ENCODE measurements at places on chromosomes 12 and 14.

- H3K27me3 ChIP-seq = no peaks in the 10 kb centered on the region
- no peaks in the 10 kb centered on the region for H3K4me1 ChIP-seq
- H3K4me3 ChIP-seq = no peak within 1 kb of the TSS
- no peaks in the 10 kb centered on the region for H3K36me3 ChIP-seq
- no peak within 1 kb of the TSS for H3K27ac ChIP-seq
These were observed at the start of gene LRRC43 for GRCh38 chr12:122182887-122183587. Gene LRRC43, plus strand, starts transcription at chr12:122183123. Its CDS starts 22 bp downstream, at chr12:122183145.

DNA sequence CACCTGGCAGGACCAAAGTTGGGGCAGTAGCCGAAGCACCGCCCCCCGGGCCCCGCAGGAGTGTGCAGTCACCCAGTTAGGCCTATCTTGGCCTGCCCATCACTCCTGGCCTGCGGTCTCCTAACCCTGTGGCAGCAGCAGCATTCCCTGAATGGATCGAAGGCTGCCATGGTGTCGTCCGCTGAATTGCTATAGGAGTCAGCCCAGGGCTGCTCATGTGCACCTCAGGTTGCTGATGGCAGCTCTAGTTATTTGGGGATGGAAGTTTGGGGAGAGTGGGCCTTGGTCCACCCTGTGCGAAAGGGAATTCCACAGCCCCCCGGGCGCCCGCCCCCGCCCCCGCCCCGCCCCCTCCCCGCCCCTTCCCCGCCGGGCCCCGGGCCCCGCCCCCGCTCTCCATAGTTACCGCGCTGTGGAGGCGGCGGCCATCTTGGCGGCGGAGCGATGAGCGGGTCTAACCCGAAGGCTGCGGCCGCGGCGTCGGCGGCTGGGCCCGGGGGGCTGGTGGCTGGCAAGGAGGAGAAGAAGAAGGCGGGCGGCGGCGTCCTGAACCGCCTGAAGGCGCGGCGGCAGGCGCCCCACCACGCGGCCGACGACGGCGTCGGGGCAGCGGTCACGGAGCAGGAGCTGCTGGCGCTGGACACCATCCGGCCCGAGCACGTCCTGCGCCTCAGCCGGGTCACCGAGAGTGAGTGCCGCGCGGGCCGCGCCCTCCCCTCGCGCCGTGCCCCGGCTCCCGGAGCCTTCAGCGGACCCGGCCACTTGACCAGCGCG is at the start of gene UNC119B:
Gene UNC119B (plus strand): TSS at position 428 of the 774 bp plus-strand sequence. CDS start 17 bp downstream, at position 445.
- H3K27me3 ChIP-seq = no peaks in the 10 kb centered on the region
- peak within 1 kb of the TSS; percentile 90 for H3K4me3 ChIP-seq
- peak; percentile 85 for DNase-seq
- H3K36me3 ChIP-seq = 0 out of 2 replicates have a peak, but pooled peaks cover 3% of the 10 kb centered on the region

GRCh38 chr12:1740161-1740948 is 49.5 kb downstream of the ADIPOR2 start:
- peaks cover 44% of the 10 kb centered on the region for H3K4me1 ChIP-seq
- DNase-seq = no peak
- no peak overlapping the region for H3K4me3 ChIP-seq

GRCh38 chr12:75704664-75705063 is 193.3 kb upstream of the KRR1 start:
- no peaks in the 10 kb centered on the region for H3K36me3 ChIP-seq
- peaks cover 23% of the 10 kb centered on the region for H3K4me1 ChIP-seq
- no peak overlapping the region for H3K4me3 ChIP-seq
- no peak for DNase-seq
- H3K27me3 ChIP-seq = no peaks in the 10 kb centered on the region

- no peak overlapping the region for H3K27ac ChIP-seq
- no peaks in the 10 kb centered on the region for H3K4me1 ChIP-seq
- H3K4me3 ChIP-seq = no peak overlapping the region
- H3K36me3 ChIP-seq = no peaks in the 10 kb centered on the region
These were observed 103.3 kb upstream of the PMCH start for GRCh38 chr12:102300824-102301461.

DNA sequence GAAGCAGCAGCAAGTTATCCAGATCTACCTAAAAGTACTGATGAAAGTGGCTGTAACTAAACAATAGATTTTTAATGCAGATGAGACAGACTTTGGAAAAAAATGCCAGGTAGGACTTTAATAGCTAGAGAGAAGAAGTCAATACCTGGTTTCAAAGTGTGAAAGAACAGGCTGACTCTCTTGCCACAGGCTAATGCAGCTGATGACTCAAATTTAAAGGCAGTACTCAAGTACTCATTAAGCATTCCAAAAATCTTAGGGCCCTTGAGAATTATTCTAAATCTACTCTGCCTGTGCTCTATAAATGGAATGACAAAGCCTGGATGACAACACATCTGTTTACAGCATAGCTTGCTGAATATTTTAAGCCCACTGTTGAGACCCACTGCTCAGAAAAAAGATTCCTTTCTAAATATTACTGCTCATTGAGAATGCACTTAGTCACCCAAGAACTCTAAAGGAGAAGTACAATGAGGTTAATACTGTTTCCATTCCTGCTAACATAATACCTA is 68.6 kb upstream of the SYT1 start:
- H3K4me3 ChIP-seq = no peak overlapping the region
- no peaks in the 10 kb centered on the region for H3K4me1 ChIP-seq
- DNase-seq = no peak
- no peak overlapping the region for H3K27ac ChIP-seq
- no peaks in the 10 kb centered on the region for H3K27me3 ChIP-seq
- H3K36me3 ChIP-seq = no peaks in the 10 kb centered on the region

DNA sequence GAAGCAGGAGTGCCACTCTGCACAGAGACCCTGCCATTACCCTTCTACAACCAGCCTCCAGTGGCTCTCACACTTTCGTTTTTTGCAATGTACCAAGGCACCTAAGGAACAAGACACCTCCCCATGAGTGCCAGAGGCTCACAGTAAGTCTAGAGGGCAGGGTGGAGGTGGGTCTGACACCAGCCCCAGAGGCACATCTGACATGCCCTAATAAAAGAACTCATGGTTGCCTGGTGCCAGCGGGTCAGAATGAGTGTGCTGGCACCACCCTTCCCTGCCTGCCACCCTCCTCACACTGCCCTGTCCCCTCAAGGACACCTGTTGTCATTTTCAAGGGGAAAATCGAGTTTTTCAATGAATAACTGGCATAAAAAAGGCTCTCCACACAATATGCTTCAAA is 161.2 kb downstream of the FOXN3 start:
- no peak for DNase-seq
- no peaks in the 10 kb centered on the region for H3K27me3 ChIP-seq
- H3K27ac ChIP-seq = no peak overlapping the region
- H3K4me3 ChIP-seq = no peak overlapping the region

DNA sequence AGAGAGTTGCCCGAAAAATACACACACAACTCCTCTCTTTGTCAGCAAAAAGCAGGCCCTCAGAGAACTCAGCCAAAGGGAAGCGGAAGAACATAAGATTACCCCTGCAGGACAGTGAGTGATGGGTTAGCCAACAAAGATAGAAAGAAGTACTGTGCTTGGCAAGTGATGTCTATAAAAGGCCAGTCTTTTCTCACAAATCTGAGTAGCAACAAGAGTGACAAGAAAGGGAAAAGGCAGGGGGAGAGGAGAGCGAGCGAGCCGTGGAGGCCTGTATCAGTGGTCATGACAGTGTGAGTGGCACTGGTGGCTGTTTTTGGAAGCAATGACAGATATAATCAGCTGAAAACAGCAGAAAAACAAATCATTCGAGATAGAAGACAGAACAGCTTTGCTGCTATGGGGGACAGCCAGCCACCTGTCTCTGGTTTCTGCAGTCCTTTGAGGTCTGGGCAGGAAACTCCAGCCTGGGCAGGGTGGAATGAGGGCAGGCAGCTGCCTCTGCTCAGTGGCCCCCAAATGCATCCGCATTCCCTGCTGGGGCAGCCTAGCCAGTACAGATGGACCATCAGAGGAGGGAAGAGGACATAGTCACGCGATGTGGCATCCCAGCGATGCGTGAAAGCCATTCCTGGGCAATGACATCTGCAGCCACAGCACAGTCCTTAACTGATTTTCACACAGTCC is 74.7 kb downstream of the TRIM9 start:
- no peak for DNase-seq
- H3K36me3 ChIP-seq = no peaks in the 10 kb centered on the region
- H3K4me1 ChIP-seq = no peaks in the 10 kb centered on the region
- no peak overlapping the region for H3K27ac ChIP-seq

- no peaks in the 10 kb centered on the region for H3K4me1 ChIP-seq
- no peak overlapping the region for H3K4me3 ChIP-seq
- no peak for DNase-seq
- no peaks in the 10 kb centered on the region for H3K27me3 ChIP-seq
These were observed 25.6 kb upstream of the NFYB start for GRCh38 chr12:104163631-104164030.

- peaks cover 1% of the 10 kb centered on the region for H3K4me1 ChIP-seq
- no peaks in the 10 kb centered on the region for H3K36me3 ChIP-seq
- no peak for DNase-seq
- no peak overlapping the region for H3K4me3 ChIP-seq
- H3K27ac ChIP-seq = no peak overlapping the region
These were observed 7.4 kb upstream of the PTGES3 start for GRCh38 chr12:56695327-56696101.

- H3K4me3 ChIP-seq = peak overlapping the region; percentile 52
- H3K27ac ChIP-seq = peak overlapping the region; percentile 99
- H3K27me3 ChIP-seq = no peaks in the 10 kb centered on the region
- H3K4me1 ChIP-seq = peaks cover 65% of the 10 kb centered on the region
- peak; percentile 80 for DNase-seq
These were observed 28.8 kb upstream of the HIGD1C start for GRCh38 chr12:50923361-50924130.

DNA sequence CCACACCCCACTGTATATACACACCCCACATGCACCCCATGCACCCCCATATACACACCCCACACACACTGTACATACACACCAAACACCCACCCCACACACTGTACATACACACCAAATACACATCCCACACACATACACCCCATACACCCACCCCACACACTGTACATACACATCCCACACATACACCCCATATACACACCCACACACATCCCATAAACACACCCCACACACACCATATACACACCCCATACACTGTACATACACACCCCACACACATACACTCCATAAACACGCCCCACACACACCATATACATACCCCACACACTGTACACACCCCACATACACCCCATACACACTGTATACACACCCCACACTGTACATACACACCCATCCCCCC is 82.3 kb downstream of the NOC4L start:
- H3K36me3 ChIP-seq = no peaks in the 10 kb centered on the region
- no peak overlapping the region for H3K27ac ChIP-seq
- no peaks in the 10 kb centered on the region for H3K27me3 ChIP-seq
- H3K4me3 ChIP-seq = no peak overlapping the region

GRCh38 chr12:38905480-38906351 is at the start of gene CPNE8:
Gene CPNE8, minus strand, starts transcription at chr12:38905591. Its CDS starts 57 bp downstream, at chr12:38905534.
- H3K4me3 ChIP-seq = no peak within 1 kb of the TSS
- DNase-seq = no peak
- H3K4me1 ChIP-seq = no peaks in the 10 kb centered on the region
- H3K36me3 ChIP-seq = no peaks in the 10 kb centered on the region
- H3K27ac ChIP-seq = no peak within 1 kb of the TSS

- no peaks in the 10 kb centered on the region for H3K36me3 ChIP-seq
- no peaks in the 10 kb centered on the region for H3K27me3 ChIP-seq
- no peak for DNase-seq
- no peak overlapping the region for H3K27ac ChIP-seq
These were observed 18.7 kb downstream of the NPC2 start for GRCh38 chr14:74474376-74474775.

- no peaks in the 10 kb centered on the region for H3K36me3 ChIP-seq
- H3K4me1 ChIP-seq = no peaks in the 10 kb centered on the region
- H3K27me3 ChIP-seq = no peaks in the 10 kb centered on the region
- DNase-seq = no peak
These were observed 391.4 kb upstream of the SYT1 start for GRCh38 chr12:78473136-78473535.

DNA sequence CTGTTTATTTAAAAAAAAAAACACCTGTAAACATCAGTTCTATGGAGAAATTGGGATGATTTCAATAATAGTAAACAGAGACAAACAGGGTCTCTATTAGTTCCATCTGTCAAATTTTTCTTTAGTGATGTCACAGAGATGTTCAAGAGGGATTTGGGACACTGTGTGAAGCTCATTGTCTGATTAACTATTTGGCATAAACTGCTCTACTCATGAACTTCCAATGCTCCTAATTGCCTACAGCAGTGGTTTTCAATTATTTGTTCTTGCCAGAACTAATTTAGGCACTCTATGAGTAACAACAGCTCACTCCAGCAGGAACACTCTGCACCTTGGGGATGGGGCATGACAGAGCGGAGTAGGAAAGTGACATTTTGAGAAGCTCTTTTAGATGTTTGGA is 250.1 kb upstream of the PRKD1 start:
- no peaks in the 10 kb centered on the region for H3K27me3 ChIP-seq
- H3K4me3 ChIP-seq = no peak overlapping the region
- DNase-seq = no peak
- no peak overlapping the region for H3K27ac ChIP-seq
- H3K4me1 ChIP-seq = no peaks in the 10 kb centered on the region
- H3K36me3 ChIP-seq = no peaks in the 10 kb centered on the region

- H3K27me3 ChIP-seq = no peaks in the 10 kb centered on the region
- 0 out of 2 replicates have a peak, but pooled peaks cover 3% of the 10 kb centered on the region for H3K36me3 ChIP-seq
- no peak within 1 kb of the TSS for H3K27ac ChIP-seq
- no peak within 1 kb of the TSS for H3K4me3 ChIP-seq
These were observed at the start of gene SLC39A5 for GRCh38 chr12:56229916-56230431. Gene SLC39A5, plus strand, starts transcription at chr12:56230051. Its CDS starts 1,224 bp downstream, at chr12:56231275.

GRCh38 chr12:75979181-75979580 is 52.4 kb downstream of the PHLDA1 start:
- H3K27ac ChIP-seq = no peak overlapping the region
- H3K4me3 ChIP-seq = no peak overlapping the region
- no peaks in the 10 kb centered on the region for H3K36me3 ChIP-seq
- peaks cover 12% of the 10 kb centered on the region for H3K4me1 ChIP-seq
- no peaks in the 10 kb centered on the region for H3K27me3 ChIP-seq
- DNase-seq = no peak
